ENCODE measurements at places on chromosomes 2 and 18. TPM values are rescaled to one million over a fixed set of nuclear protein-coding genes. Genes with fewer than 3 reads are reported as not detected.
A peak's percentile ranks its signal among the peaks of the same experiment; 100 is the strongest.

Gene DIS3L2
- total RNA-seq: 42.1 TPM

Gene NPPC
- 18.5 TPM for total RNA-seq

Gene TMEM200C
- 13.8 TPM for total RNA-seq

DNA sequence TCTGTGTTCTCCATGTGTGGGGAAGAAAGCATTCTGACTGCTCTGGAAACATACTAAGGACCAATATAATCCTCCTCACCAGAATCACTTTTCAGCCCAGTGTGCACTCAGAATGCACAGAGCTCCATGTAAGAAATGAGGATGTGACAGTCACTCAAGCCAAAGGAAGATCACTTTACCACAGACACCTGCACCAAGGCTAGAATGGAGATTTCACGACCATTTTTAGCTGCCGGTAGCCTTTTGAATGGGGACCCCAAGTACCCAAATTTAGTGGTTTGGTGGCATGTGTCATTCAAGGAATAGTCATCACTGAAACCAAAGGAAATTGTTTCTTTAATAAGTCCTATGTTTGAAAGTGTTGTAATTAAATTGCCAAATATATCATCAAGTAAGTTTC, 613.2 kb upstream of the ACVR2A start:
- DNase-seq: no peak

GRCh38 chr2:126908721-126909177, 10.1 kb downstream of the TEX51 start:
- DNase-seq: no peak

DNA sequence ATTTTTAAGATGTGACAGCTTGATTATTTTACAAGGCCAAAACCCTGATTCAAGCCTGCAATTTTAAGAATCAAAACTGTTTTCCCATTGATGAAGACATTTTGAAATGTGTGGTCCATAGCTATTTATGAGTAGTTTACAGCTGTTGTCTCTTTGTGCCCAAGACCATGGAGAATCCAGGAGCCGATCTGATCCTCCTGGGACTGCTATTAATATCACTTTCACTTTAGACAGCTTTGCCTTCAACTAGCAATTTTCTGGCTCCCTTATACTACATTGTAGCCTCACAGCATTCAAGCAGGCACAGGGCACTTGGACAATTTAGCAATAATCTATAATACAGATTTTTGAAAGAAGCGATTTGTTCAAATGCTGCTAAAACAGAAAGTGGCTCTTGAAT, 172.9 kb downstream of the SLC8A1 start:
- DNase-seq: no peak

- DNase-seq: no peak
Observed at GRCh38 chr2:210132239-210132638, 39.0 kb downstream of the KANSL1L start.

GRCh38 chr2:1709946-1710560, 34.3 kb downstream of the PXDN start:
- DNase-seq: no peak

DNA sequence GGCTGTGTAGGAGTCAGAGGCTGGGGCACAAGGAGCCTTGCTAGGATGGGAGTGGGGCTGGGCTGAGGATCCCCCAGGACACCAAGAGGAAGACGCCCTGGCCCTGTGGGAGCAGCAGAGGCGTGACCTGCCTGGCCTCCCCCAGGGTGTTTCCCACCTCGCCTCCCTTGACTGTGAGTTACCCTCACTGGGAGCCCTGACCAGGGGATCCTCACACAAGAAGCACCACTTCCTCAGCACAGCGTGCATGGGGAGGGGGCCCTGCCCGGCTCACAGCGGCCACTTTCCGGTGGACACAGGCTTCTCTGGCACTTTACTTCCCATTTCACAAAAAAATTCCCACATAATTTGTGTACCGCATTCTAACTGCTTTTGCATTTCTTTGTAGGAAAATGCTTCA, 187.7 kb downstream of the EIPR1 start:
- no peak for DNase-seq

DNA sequence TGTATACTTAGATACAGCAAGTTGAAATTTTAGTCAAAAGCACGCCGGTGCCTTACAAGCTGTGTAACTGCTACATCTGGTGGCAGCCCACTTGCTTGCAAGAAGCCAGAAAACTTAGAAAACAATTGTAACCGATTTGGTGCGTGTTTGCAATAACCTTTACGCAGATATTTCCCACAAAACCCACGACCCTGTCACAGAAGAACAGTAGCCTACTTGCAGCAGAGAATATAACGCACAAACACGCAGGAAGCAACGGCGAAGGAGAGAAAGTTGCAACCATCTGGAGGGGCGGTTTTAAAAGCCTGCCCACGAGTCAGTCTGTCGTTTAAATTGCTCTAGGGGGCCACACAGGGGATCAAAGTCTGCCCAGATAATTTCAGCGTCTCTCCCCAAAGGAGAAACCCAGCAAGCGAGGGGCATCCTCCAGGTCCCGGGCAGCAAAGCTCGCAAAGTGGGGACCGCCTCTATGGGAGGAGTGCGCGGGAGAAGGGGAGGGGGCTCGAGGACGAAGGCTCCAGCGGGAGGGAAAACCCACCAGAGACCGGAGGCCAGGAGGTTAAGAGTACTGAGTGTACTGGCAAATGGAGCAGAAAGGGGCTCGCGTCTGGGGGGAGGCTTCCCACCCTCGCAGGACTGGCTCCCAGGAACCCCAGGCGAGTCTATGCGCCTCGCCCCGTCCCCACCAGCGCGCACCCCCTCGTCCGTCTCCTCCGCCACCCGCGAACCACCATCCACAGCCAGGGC, 1.1 kb downstream of the TLK1 start:
- peak; percentile 76 for DNase-seq

- peak; percentile 22 for DNase-seq
Observed at GRCh38 chr2:240956171-240956934, 42.1 kb upstream of the SNED1 start.

DNA sequence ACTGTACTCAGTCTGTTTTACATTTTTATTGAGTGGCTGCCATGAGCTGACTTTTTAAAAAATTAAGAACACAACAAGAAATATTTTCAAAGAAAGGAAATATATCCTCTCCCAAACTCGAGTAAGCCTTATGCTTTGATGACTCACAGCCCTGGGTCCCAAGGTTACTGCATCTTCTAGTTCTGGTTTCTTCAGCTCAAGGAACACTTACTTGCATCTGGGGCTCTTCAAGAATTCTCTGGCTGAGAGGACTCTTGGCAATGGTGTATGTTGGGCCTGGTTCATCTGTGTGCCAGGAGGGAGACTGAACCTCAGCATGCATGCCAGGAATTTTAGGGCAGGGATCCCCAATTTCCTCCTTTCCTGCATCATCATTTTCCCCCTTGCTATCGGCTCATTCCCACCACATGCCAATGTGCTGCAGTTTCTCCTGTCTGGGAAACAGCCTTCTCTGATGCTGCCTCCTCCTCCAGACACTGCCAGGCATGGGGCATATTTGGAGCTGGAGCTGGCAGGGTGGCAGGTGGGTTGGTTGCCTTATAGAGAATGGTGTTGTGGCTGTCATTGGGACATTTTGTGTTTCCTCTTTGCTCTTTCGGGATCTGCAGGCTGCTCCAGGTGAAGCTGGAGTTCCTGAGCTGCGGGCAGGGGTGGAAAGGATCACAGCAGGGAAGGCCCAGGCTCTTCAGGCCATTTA, 192.2 kb upstream of the HS6ST1 start:
- DNase-seq: no peak

DNA sequence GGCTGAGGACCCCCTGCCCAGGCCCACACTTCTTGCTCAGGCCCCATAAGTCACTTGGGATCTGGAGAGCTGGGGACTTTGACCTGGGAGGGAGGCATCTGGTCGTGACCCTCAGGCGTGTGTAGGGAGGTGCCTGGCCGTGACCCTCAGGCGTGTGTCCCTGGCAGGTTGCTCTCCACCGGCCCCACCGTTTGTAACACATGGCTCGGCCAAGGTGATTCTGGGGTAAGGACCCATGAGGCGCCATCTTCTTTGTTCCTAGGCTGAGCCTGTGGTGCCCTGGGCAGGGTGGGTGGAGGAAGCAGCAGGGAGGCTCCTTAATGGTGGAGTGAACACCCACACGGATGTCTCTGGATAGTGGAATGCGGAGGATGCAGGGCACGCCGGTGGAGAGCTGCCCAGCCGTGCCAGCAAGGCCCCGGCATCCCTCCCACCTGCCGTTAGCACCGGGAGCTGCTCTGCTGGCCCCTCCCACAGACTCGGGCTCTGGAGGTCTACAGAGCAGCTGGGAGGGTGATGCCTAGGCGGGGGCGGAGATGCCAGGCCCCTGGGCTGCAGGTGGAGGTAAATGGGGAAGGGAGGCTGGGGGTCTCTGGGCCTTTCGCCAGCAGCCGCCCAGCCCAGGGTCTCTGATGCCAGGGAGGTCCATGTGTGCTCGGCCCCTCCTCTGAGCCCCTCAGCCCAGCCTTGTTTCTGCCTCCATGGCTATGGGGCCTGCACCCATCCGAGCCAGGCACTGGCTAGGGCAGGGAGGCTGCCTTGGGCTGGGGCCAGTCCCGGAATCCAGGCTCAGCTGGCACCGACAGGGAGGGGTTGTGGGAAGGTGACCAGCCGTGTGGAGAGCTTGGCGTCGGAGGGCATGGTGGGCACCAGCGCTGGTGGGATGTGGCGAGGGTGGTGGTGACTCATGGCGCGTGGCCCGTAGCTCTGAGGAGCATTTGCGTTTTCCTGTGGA, 1.1 kb upstream of the GAL3ST2 start:
- no peak for DNase-seq

GRCh38 chr2:233012301-233012971, 620 bp downstream of the NGEF start:
- DNase-seq: no peak
